Heart left ventricle (tissue), 16 donors: ENCODE measurements at places on chromosomes 11 and 22. TPM values are rescaled to one million over a fixed set of nuclear protein-coding genes. Genes with fewer than 3 reads are reported as not detected.
A peak's percentile ranks its signal among the peaks of the same experiment; 100 is the strongest.

- no peak for DNase-seq
Measured at GRCh38 chr22:21690401-21690801, 24.6 kb downstream of the PPIL2 start.

DNA sequence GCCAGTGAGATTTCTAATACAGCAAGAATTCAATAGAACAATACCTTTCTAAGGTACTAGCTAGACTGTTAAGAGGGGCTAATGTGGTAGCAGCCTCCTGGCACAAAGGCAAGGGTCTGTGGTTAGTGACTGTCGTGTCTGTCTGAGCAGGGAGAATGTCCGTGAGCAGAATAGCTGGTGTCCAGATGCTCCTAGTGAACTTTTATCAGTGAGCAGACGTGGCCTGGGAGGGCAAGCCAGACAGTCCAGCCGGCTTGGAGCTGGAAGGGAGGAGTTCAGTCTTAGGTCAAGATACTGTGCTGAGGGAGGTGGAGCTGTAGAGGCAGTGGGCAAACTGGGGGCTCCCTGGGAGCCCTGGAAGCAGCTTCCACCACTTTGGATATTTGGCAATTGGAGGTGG lies 138.6 kb downstream of the TEAD1 start:
- no peak for DNase-seq

- DNase-seq = peak; percentile 50
Measured at GRCh38 chr11:60377401-60378136, 763 bp upstream of the MS4A7 start.

DNA sequence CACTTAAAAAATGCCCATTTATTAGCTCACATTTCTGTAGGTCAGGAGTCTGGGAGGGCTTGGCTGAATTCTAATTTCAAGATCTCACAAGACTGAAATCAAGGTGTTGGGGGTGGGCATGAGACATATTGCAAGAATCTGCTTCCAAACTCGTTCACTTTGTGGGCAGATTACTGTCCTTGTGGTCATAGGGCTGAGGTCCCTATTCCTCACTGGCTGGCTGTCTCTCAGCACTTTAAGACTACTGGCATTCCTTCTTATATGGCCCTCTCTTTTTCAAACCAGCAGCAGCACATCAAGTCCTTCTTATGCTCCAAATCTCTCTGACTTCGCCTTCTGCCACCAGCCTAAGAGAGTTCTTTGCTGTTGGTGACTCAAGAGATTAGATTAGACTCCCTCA lies 27.8 kb upstream of the MYOD1 start:
- no peak for DNase-seq

- DNase-seq = peak; percentile 23
Measured at GRCh38 chr22:28903080-28903479, 19.7 kb downstream of the ZNRF3 start.

DNA sequence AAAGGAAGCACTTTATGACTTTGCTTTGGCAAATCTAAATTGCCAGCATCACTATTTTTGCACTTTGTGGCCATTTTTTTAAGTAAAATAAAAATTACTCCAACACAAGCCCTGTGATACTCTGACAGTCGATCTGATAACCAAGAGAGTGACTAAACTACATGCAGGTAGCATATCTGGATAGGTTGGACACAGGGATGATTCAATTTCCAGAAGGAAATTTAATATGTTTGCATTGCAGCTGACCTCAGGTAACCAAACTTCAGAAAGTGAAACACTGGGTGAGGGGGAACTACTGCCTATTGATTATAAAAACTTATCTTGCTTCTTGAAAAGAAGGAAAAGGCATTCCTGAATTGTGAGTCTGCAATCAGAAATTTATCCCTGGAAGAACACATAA lies 13.9 kb downstream of the OR5B3 start:
- no peak for DNase-seq

GRCh38 chr11:72673284-72673942 lies 809 bp downstream of the PDE2A start:
- no peak for DNase-seq

- DNase-seq = no peak
Measured at GRCh38 chr11:119501777-119502405, 78.9 kb upstream of the THY1 start.

GRCh38 chr11:111466615-111467014 lies 45.6 kb downstream of the BTG4 start:
- DNase-seq = no peak

- no peak for DNase-seq
Measured at GRCh38 chr11:5679811-5680210, 5.1 kb downstream of the TRIM5 start.

DNA sequence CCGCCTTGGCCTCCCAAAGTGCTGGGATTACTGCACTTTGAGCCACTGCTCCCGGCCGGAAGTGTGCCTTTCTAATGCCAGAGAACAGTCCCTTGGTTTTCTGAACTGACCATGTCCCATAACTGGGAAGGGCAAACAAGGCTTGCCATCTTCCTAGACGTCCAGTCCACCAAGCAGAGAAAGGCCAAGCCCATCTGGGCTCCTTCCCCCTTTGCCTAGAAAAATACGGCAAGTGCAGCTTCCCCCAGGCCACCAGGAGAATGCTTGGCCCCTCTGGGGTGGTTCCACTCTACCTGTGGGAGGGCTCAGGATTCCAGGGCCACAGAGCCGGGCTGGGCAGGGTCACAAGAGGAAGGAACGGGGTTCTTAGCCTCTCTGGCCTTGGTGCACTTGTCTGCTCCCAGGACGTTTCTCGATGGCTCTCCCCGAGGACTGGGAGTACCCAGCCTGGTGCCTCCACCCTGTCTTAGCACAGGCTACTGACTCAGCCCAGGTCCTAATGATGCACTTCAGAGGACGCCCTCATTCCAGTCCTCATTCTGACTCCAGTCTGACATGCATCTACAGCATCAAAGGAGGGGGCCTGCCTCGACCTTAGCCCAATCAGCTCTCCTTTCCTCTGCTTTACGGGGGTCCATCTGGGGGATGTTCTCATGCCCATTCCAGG lies 1.2 kb downstream of the USP2 start:
- peak; percentile 18 for DNase-seq

- no peak for DNase-seq
Measured at GRCh38 chr11:82899186-82899820, 927 bp downstream of the PRCP start.

DNA sequence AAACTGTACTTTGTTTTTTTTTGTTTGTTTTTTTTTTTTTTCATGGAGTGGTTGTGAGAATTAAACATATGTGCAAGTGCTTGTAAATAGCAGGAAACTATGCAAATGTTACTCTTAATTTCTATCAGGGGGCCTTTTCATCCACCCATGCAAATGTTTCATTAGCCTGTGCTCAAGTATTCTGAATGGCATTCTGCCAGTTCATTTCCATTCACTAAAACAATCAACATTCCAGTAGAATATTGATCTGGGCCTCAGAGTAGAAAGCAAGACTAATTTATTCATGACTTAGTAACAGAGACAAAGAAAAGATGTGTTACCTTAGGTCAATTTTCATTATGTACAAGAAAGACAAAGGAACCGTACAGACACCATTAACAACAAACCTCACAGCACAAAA lies 971.4 kb downstream of the DLG2 start:
- no peak for DNase-seq

The KRTAP5-10 gene
- not detected for polyA plus RNA-seq

The LDHAL6A gene
- polyA plus RNA-seq = not detected
